ENCODE measurements at places on chromosomes 5 and 9. TPM values are rescaled to one million over a fixed set of nuclear protein-coding genes. Genes with fewer than 3 reads are reported as not detected.

NTRK2 gene
- total RNA-seq: 1.5 TPM

PRR16 gene
- total RNA-seq: 3.2 TPM

- no peak for DNase-seq
Measured at GRCh38 chr5:62314213-62314830, 8.3 kb downstream of the KIF2A start.

GRCh38 chr5:160772854-160773253, 79.2 kb downstream of the ATP10B start:
- no peak for DNase-seq

GRCh38 chr5:58012801-58013315, 447.0 kb downstream of the PLK2 start:
- no peak for DNase-seq

- DNase-seq: no peak
Measured at GRCh38 chr5:2732850-2733249, 18.6 kb downstream of the IRX2 start.

FGF10 gene
- not detected for total RNA-seq

FAM78A gene
- total RNA-seq: 0.35 TPM

- DNase-seq: no peak
Measured at GRCh38 chr9:125255781-125256391, 5.7 kb upstream of the GAPVD1 start.

GRCh38 chr9:130239741-130240241, 25.8 kb upstream of the HMCN2 start:
- DNase-seq: no peak

C9orf153 gene
- total RNA-seq: not detected

DNA sequence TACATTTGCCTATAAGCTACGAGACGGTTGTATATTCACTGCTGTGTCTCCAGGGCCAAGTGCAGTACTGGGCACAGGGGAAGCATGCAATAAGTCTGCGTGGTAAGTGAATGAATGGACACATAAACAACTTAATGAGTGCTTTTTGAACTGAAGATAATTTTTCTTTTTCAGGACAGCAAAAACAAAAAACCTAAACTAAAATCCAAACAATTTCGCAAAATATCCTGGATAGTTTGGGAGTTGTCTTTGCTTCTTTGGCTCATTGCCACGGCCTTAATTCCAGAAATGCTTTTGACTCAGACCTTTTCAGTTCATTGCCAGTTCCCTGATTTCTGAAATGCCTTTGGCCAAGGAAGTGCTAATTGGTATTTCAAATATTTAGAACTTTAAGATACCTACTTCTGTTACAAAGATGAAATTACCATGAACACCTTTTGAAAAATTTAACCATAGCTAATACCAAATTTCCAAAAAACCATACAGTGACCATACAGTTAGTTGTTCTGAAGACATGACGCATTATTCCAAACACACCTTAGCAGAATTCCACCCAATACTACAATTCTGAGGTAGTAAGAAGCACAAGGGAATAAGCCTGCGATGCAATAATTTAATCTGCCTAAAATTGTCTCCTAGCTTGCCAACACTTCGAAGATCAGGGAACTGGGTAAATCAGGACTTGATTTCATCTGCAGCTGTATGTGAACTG, 42.8 kb downstream of the TEK start:
- peak; percentile 30 for DNase-seq

- no peak for DNase-seq
Measured at GRCh38 chr9:5718296-5719032, 89.6 kb downstream of the RIC1 start.

DNA sequence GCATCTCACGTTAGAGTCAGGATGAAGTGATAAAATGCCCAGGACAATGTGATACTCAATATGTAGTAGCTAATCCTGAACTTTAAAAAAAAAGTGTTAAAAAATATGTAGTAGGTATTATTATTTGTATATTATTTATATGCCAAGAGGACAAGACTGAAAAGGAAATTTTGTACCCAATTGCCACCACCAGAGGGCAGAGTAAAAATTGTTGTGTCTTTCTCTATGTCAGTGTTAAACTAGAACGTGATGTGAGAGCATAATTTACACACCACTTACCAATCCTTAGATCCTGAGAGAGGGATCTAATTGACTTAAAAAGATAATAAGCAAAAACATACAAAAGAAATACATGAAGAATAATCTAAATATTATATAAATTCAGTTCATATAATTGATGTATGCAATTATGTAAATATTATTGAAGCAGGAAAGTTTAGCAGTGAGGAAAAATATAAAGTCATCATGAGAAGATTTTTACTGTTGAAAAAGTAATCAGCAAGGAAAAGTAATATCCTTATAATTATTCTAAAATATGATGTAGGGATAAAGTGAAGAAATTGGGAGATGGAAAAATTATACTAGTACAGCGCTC, 288.9 kb downstream of the RAB3C start:
- peak; percentile 15 for DNase-seq

DNA sequence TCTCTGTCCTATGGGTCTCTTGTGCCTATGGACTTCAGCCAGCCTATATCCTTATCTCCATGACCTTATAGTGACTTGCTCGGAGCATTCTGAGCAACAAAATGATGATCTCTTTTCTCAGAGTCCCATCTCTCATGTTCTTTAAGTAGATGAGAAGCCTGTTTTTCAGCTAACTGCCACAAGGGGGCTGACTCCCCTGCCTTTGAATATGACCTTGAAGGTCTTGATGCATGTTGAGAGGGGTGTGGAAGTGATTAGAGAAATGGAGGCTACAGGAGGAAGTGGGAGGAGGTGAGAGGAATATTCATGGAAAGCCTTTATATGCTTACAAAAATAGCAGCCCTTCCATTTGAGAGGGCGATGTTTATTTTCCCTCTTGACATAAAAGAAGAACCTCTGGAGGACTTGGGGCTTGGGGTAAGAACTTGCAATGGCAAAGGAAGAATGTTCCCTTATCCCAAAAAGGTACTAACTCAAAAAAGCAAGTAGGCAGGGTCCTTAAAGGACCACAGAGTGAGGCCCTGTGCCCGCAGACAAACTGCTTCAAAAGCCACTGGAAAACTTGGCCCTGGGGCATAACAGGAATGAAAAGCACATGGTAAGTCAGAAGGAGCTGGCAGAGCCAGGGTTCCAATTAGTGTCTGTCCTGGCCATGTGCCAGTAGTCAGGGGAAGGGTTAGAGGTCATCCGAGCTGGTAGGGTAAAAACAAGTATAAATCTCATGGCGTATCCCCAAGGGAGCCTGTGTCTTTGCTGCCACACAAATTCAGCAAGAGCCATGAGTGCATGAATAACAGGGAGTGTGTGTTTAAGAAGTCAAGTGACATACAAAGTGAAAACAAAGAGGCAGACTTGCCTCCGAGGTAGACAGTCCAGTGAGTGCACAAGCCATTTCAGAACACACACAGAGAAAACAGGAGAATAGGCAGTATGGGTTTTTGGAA, 39.1 kb downstream of the FGD3 start:
- DNase-seq: no peak

DNA sequence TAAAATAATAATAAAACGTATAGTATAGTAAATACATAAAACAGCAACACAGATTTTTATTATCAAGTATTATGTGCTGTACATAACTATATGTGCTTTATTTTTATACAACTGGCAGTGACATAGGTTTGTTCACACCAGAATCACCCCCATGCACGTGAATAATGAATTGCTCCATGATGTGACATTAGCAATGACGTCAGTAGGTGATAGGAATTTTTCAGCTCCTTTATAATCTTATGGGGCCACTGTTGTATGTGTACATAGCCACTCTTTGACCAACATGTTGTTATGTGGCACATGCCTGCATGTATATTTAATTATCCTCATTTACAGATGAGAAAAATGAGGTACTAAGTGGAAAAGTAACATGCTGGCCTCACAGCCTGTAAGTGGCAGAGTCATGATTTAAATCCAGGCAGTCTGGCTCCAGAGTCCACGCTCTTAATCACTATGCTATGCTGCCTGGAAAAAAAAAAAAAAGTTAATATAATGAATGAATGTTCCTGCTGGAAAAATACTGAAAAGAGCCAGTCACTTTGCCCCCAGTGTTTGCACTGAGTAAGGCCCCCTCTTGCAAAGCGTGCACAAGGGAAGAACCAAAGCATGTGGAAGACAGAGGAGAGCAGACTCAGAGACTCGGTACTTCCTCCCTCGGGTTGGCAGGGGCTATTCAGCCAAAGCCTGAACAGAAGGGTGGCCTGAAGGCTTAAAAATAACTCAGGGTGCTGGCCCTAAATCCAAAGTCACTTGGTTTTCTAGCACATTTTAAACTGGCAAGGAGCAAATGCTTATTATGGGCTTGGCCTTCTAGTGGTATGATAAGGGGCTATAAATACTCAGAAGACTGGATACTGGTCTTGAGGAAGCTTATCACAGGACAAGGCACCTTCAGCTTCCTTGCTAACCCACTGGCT, 206.8 kb downstream of the GLIS3 start:
- DNase-seq: no peak

SPATA31E1 gene
- not detected for total RNA-seq

DNA sequence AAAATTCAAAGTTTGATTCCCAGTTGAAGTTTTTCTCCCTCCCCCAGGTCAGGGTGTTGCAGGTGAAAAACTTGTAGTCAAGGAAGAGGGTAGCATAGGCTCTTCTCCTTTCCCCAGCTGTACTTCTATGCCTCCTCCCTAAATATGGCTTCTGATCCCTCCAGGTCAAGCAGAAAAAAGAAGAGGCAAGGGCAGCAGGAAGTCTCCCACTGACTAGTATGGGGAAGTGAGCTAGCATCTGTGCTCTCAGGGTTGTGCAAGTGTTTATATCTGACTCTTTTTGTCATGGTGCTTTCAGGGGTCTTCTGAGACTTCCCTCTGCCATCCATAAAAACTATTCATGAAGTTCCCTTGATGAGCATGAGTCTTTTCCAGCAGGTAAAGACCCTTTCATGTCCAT, 76.0 kb downstream of the ATPSCKMT start:
- DNase-seq: no peak

RANBP3L gene
- total RNA-seq: not detected

DNA sequence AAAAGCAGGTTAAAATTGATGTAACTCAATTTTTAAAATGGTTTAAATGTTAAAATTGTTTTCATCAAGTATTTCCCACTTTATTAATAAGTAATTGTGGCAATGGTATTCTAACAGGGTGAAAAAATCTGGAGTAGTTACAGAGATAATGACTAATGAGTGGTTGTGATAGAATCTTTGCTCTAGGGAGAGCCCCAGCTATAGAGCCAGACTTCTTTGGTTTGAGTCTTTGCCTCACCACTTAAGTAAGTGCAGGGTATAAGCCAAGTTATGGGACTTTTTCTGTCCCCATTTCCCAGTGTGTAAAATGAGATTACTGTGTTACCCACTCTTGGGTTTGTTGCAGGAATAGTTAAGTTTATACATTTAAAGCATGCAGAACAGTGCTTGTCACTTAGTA, 158.1 kb downstream of the FER start:
- peak; percentile 14 for DNase-seq

GRCh38 chr5:170120576-170120975, 14.9 kb downstream of the FOXI1 start:
- DNase-seq: peak; percentile 61

GRCh38 chr9:8660383-8660782, 860.8 kb upstream of the DMAC1 start:
- DNase-seq: no peak

NUTM2G gene
- not detected for total RNA-seq

DNA sequence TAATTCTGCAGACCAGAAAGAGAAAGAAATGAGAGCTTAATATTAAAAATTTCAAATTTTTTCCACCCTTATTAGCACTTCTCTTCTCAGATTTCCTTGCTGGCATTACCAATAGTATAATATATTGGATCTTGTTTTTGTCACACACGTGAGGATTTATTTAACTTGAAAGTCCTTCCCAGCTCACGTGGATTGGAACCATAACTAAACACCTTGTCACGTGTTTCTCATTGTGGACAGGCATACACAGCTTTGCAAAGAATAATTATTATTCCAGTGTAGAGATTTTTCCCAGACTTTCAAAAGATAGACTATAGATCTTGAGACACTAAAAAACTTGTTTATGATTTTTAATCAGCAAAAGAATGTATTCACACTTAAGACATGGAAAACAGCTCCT, 123.8 kb upstream of the LPAR1 start:
- DNase-seq: no peak

DNA sequence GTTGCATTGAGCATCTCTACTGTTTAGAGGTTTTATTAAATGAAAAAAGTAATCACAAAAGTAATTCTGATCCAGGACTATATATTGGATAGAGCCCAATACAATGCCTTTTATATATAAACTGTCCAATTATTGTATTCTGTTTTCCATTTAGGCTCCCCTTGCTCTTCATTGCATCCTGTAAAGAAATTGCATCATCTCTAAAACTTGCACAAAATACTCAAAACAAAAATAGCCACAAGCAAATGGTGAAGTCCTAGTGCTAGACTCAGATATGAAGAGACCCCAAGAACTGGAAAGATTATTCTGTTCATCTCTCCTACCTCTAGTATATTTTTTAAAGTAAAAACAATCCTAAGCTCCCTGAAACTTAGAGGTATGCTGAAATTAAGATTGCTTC, 195.8 kb downstream of the NNT start:
- no peak for DNase-seq

DNA sequence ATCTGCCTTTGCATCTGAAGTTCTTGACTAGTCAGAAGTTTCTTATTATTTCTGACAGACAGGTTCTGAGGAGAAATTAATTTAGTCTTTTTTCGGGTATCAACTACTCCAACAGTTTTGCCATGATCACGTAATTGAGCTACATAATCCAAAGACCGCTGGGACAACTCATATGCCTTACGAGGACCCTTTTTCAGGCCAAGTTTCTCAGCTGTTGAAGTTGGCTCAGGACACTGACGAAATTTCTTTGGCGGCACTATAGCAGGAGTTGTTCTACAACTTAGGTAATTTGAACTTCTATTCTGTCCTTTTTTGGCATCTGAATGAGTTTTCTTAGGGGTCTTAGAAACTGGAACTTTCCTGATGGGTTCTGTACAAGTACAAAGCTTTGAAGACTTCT, 27.2 kb downstream of the SETX start:
- DNase-seq: no peak

- DNase-seq: no peak
Measured at GRCh38 chr9:38282756-38283155, 109.7 kb upstream of the ALDH1B1 start.

DNA sequence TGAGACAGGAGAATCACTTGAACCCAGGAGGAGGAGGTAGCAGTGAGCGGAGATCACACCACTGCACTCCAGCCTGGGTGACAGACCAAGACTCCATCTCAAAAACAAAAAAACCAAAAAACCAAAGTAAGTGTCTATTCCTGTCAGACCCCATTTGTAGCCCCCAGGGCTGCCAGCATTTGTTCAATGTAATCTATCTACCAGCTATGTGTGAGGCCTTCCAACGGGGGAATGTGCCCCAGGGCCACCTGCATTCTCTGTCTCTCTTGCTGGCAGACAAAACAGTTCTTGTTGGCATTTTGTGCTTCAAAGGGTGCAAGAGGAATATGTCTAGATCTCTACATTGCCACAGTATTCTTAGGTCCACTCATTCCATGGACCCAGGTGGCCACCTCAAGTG, 34.1 kb downstream of the CD14 start:
- no peak for DNase-seq

Measured in mammary epithelial cell (primary cell).